ENCODE measurements at places on chromosomes 12 and 14.

GRCh38 chr12:106897082-106897481, 58.6 kb upstream of the TMEM263 start:
- no peak for DNase-seq

DNA sequence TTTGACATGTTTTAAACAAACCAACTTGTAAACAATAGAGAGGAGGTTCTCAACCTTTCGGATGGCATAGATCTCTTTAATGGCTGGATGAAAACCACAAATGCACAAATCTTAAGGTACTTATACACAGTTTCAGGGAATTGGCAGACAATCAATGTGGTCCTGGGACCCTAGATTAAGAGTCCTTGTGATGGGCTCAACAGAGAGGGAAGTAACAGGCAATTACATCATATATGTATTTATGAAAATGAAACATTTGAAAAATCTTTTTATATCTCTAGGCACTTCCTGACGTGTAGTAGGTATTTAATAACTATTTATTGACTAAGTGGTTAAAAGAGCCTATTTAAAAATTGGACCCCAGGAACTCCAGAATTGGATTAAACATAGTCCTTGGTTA, 897 bp downstream of the ACTR10 start:
- no peak for DNase-seq

- no peak for DNase-seq
Measured at GRCh38 chr14:97757491-97757890, 960.3 kb downstream of the VRK1 start.

DNA sequence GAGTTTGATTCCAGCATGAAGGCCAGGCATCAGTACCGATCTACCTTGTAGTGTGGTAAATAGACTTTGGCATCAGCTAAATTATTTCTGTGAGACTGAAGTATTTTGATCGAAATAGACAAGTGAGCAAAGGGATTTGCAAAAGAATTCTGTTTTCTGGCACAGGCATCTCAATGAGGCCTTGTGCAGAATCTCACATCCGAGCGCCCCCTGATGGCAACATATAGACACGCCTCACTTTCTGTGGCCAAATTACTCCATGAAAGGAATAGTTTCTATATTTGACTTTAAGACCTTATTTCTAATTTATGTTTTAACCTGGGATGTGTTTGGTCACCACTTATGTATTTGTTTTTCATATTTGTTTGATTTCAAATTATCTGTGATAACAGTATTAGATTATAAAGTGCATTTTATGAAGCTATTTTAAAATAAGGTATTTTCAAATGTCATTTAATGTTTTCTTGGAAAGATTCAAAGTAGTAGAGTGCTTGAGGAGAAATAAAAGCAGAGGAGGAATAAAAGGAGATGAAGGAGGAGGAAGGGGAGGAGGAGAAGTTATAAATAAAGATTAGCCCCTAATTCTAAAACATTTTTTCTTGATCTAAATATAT, 731.9 kb downstream of the NRXN3 start:
- DNase-seq, result peak; percentile 29

DNA sequence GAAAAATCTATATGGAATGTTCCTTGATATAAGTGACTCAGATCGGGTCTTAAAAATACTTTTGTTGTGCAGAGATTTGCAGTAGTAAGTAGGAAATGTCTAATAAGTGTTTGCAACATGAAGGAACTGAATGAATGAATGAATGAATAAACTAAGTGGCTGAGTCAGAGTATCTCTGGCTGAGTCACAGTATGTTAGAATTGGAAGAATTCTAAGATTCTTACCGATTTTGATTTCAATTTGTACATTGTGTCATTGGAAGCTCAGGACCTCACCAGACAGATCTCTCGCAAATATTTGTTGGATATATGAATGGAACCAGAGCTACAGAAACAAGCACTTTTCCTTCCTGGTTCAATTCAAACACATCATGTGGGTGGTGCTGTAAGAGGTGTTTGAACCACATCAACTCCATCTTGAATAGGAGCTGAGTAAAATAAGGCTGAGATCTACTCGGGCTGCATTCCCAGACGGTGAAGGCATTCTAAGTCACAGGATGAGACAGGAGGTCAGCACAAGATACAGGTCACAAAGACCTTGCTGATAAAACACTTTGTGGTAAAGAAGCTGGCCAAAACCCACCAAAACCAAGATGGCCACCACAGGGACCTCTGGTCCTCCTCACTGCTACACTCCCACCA, 123.9 kb upstream of the FOXN3 start:
- DNase-seq, result no peak

DNA sequence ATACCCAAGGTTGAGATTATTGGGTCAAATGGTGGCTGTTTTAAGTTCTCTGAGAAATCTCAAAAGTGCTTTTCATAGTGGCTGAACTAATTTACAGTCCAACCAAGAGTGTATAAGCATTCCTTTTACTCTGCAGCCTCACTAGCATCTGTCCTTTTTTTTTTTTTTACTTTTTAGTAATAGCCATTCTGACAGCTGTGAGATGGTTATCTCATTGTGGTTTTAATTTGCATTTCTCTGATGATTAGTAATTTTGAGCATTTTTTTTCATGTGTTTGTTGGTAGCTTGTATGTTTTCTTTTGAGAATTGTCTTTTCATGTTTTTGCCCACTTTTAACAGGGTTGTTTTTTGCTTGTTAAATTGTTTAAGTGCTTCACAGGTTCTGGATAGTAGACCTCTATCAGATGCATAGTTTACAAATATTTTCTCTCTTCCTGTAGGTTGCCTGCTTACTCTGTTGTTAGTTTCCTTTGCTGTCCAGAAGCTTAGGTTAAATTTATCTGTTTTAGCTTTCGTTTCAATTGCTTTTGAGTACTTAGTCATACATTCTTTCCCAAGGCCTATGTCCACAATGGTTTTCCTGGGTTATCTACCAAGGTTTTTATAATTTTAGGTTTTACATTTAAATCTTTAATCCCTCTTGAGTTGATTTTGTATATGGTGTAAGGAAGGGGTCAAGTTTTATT, 881.3 kb upstream of the SEL1L start:
- no peak for DNase-seq

- no peak for DNase-seq
Measured at GRCh38 chr12:43316520-43316919, 235.5 kb downstream of the ADAMTS20 start.

Measured in NCI-H1436 treated with DMSO at 0.1 percent for 48 hours (cell line).